ENCODE measurements at places on chromosomes 7 and 10.

GRCh38 chr7:27095897-27096767, at the start of gene HOXA1:
HOXA1 (minus strand) TSS chr7:27096000; CDS start chr7:27095912, 88 bp downstream.
- peak; percentile 78 for DNase-seq

DNA sequence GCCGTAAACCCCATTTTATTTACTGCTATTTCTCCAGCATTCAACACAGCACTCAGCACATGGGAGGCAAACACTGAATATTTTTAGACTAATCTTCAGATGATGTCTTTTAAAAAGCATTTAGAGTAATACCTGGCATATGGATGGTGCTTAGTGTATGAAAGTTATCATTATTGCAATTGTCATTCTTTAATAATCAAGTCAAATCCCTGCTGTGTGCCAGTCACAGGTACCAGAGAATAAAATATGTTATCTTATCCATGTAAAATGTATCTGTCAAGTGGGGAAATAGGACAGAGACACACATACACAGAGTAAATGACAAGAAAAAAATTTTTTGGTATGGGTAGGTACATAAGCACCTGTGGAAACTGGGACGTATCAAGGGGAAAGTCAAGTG, 18.5 kb downstream of the ANKRD22 start:
- DNase-seq = no peak

DNA sequence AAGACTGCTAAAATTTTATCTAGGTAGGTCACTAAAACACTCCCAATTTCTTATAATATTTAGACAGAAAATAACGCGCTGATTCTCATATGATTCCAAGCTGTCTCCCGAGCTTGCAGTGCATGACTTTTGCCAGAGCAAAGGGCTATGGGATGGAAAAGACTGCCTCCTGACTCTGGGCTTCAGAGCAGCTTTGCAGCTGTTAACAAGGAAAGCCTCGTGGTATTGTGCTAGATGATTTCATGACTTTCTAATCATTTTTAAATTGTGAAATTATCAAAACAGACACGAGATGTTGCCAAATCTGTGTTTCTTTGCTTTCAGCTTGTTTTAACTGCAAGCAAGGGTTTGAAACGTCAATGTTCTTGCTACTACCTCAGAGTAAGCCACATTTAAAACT, 238.3 kb downstream of the AGMO start:
- DNase-seq = no peak

DNA sequence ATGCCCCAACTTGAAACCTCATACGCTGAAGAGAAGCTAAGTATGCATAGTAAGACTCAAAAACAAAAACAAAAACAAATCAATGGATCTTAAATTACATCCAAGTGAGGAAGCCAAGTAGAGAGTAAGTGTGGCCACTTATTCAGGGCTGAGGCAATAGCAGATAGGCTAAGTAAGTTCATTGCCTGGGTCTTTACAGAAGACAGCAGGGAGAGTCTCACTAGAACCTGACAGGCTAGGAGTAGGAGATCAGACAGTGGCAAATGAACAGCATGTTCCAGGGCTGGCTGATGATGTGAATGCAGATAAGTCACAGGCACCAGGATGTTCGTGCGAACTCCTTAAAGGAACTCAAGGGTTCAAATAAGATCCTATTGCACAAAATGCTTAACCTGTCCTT, 568.6 kb downstream of the KCNMA1 start:
- no peak for DNase-seq

GRCh38 chr7:2785071-2785500, 59.0 kb downstream of the GNA12 start:
- no peak for DNase-seq

GRCh38 chr7:64878684-64879083, 24.4 kb upstream of the ZNF273 start:
- no peak for DNase-seq

GRCh38 chr10:3006093-3006492, 61.3 kb upstream of the PFKP start:
- DNase-seq = no peak

- no peak for DNase-seq
Observed at GRCh38 chr10:75640381-75640780, 209.0 kb downstream of the LRMDA start.

GRCh38 chr7:79137942-79138341, 315.5 kb downstream of the MAGI2 start:
- DNase-seq = no peak

GRCh38 chr7:38831259-38831996, 77.6 kb downstream of the VPS41 start:
- no peak for DNase-seq

- DNase-seq = no peak
Observed at GRCh38 chr10:82980321-82980720, 1105.3 kb downstream of the NRG3 start.

- peak; percentile 31 for DNase-seq
Observed at GRCh38 chr10:91887272-91888076, 21.8 kb downstream of the FGFBP3 start.

DNA sequence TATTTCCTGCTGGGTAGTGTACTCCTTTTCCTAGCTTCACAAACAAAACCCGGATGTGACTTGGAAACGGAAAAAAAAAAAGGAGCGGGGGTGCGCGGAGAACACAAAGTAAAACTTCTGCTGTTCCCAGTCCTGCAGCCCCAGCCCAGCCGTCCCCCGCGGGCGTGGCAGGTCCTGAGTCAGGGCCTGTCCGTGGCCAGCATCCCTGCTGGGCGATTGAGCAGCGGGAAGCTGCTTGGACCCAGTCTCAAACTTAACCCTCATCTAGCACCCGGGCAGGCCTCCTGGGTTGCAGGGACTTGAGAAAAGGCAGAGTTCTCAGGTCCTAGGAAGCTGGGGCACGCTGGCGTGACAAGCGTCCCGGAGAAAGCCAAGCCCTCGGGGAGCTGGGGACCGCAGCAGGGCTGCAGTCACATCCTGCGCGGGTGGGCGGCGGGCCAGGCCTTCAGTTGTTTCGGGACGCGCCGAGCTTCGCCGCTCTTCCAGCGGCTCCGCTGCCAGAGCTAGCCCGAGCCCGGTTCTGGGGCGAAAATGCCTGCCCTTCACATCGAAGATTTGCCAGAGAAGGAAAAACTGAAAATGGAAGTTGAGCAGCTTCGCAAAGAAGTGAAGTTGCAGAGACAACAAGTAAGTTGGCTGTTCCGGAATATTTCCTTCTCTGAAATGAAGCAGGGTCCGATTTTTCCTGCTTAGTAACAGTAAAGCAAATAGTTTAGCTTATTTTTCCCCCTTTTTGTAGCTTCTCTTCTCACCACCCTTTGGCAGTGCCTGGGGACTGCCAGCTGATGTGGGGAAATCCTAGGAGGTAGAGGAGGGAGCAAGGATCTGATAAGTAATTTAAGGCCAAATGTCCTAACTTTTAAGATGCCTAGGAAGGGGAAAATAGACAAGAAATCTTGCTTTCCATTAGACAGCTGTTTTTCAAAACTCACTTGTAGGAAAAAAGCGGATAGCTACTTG, at the start of gene GNG11:
TSS of gene GNG11 (plus strand) at position 129 of the 960 bp plus-strand sequence. CDS start at position 532, 403 bp downstream.
- DNase-seq = peak; percentile 42

DNA sequence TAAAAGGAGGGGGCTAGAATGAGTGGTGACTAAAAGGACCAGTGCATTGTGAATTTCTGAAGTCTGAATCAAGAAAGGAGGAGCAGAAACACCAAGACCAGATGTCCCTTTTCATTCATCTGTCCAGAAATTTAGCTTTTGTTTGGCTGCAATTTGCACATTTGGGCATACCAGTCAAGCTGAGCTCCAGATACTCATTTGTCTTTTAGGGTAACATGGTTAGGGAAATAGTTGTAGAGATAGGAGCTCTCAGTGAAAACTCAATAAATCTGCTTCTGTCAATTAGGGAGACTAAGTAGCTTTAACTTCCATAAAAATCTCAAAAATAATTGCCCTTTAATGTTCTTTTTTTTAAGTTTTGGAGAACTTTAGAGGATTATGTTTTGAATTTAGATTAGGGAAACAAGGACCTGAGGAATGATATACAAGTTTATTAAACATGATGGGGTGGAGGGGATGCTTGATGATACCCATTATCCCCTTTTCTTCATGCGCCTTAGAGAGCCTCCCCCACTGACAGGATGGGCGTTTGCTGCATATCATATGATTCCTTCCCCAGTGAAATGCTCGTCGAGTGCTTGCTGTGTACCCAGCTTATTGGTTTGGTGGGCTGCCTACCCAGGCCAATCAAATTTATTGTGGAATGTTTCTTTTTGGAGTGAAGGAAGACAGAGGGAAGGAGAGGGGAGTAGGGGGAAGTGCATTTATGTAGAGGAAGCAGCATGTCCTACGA, 50.7 kb upstream of the RPA3 start:
- no peak for DNase-seq

DNA sequence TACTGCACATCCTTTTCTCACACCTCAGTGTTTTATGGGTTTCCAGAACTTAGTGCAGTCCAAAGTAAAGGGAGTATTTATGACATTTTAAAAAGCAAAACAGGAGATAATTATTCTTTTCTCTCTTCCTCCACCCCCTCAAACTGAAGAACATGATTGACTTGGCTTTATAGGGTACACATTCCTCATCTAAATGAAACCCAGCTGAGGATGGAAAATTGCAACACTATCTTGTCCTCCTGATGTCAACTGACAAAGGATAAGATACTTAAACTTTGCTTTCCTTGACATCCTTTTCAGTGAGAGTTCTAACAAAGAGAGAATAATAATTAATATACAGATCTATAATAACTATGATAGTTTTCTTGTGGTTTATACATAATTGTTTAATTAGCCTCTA, 299.1 kb downstream of the BBS9 start:
- DNase-seq = no peak

GRCh38 chr7:105712877-105713276, 131.6 kb upstream of the EFCAB10 start:
- no peak for DNase-seq

- DNase-seq = no peak
Observed at GRCh38 chr7:38920731-38921130, 11.7 kb upstream of the VPS41 start.

- no peak for DNase-seq
Observed at GRCh38 chr10:48993627-48994026, 54.0 kb upstream of the LRRC18 start.

GRCh38 chr7:157795643-157796042, 458.8 kb downstream of the DNAJB6 start:
- DNase-seq = no peak

GRCh38 chr7:1569016-1569415, 816 bp downstream of the PSMG3 start:
- peak; percentile 51 for DNase-seq

DNA sequence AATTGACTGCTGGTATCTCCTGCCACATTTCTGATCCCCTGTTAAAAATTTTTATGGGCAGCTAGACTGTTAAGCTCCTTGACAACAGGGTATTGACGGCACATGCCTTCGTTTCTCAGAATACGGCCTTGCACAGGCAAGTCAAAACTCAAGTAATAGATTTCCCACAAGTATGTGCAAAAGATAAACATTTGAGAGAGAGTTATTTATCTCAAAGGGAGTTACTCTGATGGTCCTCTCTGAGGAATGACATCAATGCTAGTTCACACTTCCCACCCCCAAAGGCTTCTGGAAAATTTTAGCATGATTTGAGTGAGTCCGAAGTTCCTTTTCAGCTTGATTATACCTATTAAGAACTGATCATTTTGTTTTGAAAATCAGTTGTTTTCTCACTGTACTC, 71.9 kb downstream of the JCAD start:
- DNase-seq = no peak

DNA sequence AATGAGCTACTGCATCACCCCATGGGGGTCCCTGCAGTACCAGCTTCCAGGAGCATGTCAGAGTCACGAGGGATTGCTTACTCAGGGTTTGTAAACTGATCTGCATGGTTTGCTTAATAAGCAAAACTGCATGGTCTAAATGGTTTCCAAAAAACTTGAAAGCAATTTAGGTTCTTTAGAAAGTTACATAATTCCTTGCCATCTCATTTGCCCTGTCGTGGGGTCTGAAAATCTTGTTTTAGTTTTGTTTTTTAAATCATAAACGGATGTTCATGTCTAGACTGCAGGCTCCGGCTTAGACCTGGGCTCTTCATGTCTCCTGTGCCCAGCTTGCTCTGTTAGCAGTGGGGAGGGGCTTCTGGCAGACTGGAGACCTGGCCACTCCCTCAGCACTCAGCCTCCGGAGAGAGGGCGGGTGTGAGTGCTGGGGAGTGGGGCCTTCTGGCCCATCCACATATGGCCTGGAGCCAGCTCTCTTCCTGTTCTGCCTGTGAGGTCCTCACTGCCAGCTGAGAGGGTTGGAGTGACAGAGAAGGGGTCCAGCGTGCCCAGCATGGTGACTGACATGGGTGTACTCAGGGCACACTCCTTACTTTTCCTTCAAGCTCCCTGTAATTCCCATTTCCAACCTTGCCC, 17.5 kb downstream of the PRF1 start:
- DNase-seq = no peak

GRCh38 chr7:18153183-18153748, 125.6 kb upstream of the PRPS1L1 start:
- DNase-seq = no peak

DNA sequence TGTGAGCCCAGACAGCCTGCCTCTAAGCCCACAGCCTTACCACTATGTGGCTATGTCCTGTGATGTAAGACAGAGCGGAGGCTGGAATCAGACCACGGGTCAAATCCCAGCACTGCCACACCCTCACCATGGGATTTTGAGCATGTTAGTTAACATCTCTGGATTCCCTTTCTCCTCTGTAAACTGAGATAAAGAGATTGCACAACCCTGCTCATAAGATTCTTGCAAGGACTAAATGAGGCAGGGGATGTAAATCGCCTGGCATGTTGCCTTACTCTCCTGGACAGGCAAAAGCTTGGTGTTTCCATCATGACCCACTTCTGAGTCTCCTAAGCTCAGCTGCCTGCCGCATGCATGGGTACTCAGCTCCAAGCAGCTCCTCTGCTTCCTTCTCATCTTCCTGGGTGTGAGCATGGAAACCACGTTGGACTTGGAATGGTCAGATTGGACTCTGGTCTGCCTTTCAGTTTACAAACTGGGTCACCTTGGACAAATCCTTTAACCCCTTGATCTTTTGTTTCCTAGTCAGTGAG, 41.3 kb upstream of the MTURN start:
- DNase-seq = no peak

GRCh38 chr10:36542493-36542892, 582.9 kb upstream of the ANKRD30A start:
- no peak for DNase-seq

DNA sequence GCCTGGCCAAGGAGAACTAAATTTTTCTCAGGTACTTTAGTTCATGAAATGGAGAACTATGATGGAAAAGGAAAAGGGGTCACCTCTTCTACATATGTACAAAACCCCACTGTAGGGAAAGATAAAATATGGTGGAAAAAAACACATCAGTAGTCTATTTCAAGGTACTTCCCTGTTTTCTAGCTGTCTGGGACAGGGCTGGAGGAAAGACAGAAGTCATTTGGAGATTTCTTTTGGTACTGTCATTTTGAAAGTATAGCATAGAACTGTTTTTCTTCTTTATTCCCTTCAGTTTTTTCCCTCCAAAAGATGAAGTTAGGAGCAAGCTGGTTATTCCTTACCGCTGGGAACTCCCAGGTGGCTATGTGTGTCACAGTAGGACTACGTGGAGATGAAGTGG, 196.1 kb downstream of the DOCK4 start:
- no peak for DNase-seq

GRCh38 chr7:45450571-45451204, 123.5 kb upstream of the ADCY1 start:
- no peak for DNase-seq

- no peak for DNase-seq
Observed at GRCh38 chr7:124480036-124480820, 285.4 kb downstream of the GPR37 start.
